ENCODE measurements at places on chromosomes 16 and 17. TPM values are rescaled to one million over a fixed set of nuclear protein-coding genes. Genes with fewer than 3 reads are reported as not detected.

The KRTAP2-3 gene
- total RNA-seq: not detected

The HSD17B2 gene
- total RNA-seq: 0.35 TPM

The TNS4 gene
- not detected for total RNA-seq

The PIRT gene
- total RNA-seq: not detected

The CCDC92B gene
- not detected for total RNA-seq

The SNX20 gene
- not detected for total RNA-seq

The NOMO2 gene
- total RNA-seq: 144 TPM

The SHPK gene
- total RNA-seq: 10.4 TPM

The WFIKKN1 gene
- total RNA-seq: 0.08 TPM

The ELP5 gene
- total RNA-seq: 25.9 TPM

The CACNG5 gene
- not detected for total RNA-seq

The PLA2G10 gene
- not detected for total RNA-seq

The MYCBPAP gene
- 4.1 TPM for total RNA-seq

The STX4 gene
- total RNA-seq: 26.2 TPM

The C16orf86 gene
- 3.6 TPM for total RNA-seq

The KRTAP9-2 gene
- total RNA-seq: not detected

The ADGRG3 gene
- total RNA-seq: not detected

The GPR179 gene
- total RNA-seq: not detected

The SLFN14 gene
- not detected for total RNA-seq

The FTO gene
- total RNA-seq: 87.2 TPM

The ARL5C gene
- not detected for total RNA-seq

The TADA2A gene
- total RNA-seq: 11.4 TPM

The AIPL1 gene
- total RNA-seq: not detected

The ENPP7 gene
- total RNA-seq: not detected

The CTCF gene
- 14.7 TPM for total RNA-seq

The KRTAP2-1 gene
- not detected for total RNA-seq

The NPIPB13 gene
- total RNA-seq: 1.5 TPM

The COASY gene
- total RNA-seq: 8.2 TPM

The CDIP1 gene
- total RNA-seq: 6.6 TPM

The CRYM gene
- total RNA-seq: not detected

The KRT39 gene
- 0.12 TPM for total RNA-seq

The CTU2 gene
- 23.7 TPM for total RNA-seq

The CD7 gene
- not detected for total RNA-seq

The KAT7 gene
- 15.1 TPM for total RNA-seq

The NPIPB6 gene
- 0.30 TPM for total RNA-seq

The TLCD2 gene
- total RNA-seq: 4.3 TPM

The KRTAP4-7 gene
- total RNA-seq: not detected

The SPATA32 gene
- not detected for total RNA-seq

The MRM1 gene
- 3.7 TPM for total RNA-seq

The MRPL12 gene
- 2.0 TPM for total RNA-seq

The PRR11 gene
- total RNA-seq: 0.23 TPM

The ADAP2 gene
- total RNA-seq: 2.0 TPM

The KRTAP4-5 gene
- total RNA-seq: not detected

The PRKCA gene
- 12.4 TPM for total RNA-seq

The ABCA9 gene
- 14.1 TPM for total RNA-seq

The GP1BA gene
- total RNA-seq: not detected

The SLC13A2 gene
- not detected for total RNA-seq

The DRC3 gene
- total RNA-seq: 3.0 TPM

The CCL17 gene
- total RNA-seq: not detected

The ZG16B gene
- 2.1 TPM for total RNA-seq

All from smooth muscle cell of the coronary artery (primary cell).